ENCODE measurements at places on chromosomes 4 and X.

DNA sequence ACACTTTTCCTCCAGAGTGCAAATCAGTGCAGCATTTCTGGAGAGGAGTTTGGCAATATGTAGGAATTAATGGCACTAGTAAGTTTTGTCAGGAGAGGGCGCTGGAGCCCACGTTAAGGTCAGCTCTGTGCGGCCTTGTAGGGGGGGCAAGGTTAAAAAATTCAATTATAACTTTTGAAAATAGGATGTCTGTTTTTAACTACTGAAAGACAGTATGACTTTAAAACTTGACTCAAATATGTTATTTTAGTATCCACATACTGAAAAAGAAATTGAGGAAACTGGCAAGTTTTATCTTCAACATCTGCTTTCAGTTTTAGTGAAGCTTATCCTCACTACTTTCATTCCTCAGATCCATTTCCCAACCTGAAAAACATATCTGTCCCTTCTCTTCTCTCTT, 30.9 kb upstream of the HSD17B13 start:
- DNase-seq = no peak

DNA sequence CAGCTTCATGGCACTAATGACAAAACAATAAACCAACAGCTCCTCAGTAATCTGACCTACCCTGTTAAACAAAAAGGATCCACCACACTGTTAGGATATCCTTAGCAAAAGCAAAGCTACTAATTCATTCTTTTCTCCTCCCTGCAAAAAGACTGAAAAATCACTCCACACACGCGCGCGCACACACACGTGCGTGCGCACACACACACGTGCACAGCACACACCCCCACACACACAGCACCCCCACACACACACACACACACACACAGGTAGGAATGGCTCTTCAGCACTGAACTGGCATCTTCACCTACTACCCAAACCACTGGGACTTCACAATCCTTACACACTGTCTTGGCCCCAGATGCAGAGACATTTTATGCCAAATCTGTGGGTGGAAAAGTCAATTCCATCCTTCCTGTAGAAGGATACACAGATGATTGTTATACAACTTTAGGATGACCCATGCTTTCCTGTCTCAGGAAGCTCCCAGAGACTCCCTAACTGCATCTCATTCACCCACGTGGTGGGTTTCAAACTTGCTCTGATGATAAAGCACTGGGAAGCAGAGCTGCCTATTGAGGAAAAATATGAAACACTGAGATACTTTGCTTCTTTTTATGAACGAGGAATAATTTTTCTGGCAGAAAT, 102.5 kb downstream of the TSPAN5 start:
- DNase-seq = no peak

- no peak for DNase-seq
Observed at GRCh38 chr4:56115898-56116297, 167.2 kb downstream of the CEP135 start.

- no peak for DNase-seq
Observed at GRCh38 chr4:185229021-185229818, 19.8 kb downstream of the SNX25 start.

GRCh38 chr4:167100120-167100519, 134.2 kb downstream of the SPOCK3 start:
- no peak for DNase-seq

GRCh38 chrX:30821116-30821515, 67.9 kb downstream of the TAB3 start:
- no peak for DNase-seq

GRCh38 chrX:122880952-122881351, 303.1 kb upstream of the GRIA3 start:
- no peak for DNase-seq

DNA sequence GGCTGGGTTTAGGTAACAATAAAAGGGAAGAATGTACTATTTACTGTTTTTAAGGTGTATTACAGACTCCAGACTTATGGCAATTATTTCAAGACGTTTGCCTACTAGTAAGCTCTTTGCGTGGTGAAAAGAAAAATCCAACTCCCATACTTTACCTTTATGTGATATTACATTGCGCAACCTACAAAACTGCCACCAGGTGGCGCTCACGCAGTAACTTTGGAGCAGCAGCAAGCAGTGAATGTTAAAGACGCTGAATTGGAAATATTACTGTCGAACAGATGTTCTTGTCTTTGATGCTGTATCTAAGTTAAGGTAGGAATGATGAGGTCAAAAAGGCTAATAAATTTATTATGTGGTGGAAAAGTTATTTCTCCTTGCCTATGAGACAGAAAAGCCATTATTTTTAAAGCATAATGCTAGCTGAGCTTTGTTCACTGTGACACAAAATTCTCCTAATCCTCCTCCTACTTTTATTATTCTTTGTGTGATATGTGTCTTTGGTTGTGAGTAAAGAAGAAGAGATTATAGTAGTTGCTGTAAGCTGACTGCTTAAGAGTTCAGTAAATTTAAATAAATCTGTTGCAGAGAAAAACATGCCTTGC, 1099.8 kb upstream of the TENM3 start:
- peak; percentile 1 for DNase-seq

DNA sequence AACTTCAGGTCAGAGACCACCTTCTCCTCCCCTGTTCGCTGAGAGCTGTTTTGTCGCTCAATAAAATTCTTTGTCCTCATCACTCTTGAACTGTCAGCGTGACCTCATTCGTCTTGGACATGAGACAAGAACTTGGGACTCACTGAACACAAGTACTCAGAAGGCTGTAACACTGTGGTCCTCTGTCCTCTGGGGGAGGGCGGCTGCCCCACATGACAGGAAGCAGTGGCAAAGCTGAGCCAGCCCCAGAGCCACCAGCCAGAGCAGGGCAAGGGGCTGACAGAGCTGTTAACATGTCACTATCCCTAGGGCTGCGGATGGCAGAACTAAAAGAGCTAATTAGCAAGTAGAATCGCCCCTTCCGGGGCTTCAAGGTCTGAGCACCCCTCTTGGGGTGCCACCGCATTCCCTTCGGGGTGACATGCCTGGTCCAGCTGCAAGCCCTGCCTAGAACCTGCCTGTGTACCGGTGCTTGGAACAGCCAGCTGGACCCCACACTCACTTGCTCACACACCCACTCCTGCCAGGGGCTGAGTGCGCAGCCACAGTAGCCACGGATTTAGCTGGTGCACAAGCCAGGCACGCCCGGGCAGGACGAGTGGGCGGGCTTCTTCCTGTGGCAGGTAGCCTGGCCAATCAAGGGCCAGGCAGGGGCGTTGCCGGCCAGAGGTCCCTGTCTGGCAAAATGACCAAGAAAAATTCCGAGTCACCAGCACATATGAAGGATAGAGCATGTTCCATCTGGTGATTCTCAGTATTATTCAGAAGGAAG, 648.6 kb upstream of the AGA start:
- DNase-seq = no peak

- no peak for DNase-seq
Observed at GRCh38 chrX:20523626-20524312, 257.1 kb upstream of the RPS6KA3 start.

- no peak for DNase-seq
Observed at GRCh38 chr4:143489106-143489505, 24.4 kb upstream of the SMARCA5 start.

DNA sequence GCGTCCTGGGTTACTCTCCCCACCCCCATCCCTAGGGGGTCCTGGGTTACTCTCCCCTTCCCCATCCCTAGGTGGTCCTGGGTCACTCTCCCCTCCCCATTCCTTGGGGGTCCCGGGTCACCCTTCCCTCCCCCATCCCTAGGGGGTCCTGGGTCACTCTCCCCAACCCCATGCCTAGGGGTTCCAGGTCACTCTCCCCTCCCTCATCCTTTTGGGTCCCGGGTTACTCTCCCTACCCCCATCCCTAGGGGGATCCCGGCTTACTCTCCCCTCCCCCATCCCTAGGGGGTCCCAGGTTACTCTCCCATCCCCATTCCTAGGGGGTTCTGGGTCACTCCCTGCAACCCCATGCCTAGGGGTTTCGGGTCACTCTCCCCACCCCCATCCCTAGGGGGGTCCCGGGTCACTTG, 1.5 kb downstream of the ASMTL start:
- no peak for DNase-seq

GRCh38 chr4:6435010-6435409, 37.4 kb downstream of the PPP2R2C start:
- no peak for DNase-seq

- no peak for DNase-seq
Observed at GRCh38 chrX:97531825-97532224, 648.1 kb downstream of the RPA4 start.

DNA sequence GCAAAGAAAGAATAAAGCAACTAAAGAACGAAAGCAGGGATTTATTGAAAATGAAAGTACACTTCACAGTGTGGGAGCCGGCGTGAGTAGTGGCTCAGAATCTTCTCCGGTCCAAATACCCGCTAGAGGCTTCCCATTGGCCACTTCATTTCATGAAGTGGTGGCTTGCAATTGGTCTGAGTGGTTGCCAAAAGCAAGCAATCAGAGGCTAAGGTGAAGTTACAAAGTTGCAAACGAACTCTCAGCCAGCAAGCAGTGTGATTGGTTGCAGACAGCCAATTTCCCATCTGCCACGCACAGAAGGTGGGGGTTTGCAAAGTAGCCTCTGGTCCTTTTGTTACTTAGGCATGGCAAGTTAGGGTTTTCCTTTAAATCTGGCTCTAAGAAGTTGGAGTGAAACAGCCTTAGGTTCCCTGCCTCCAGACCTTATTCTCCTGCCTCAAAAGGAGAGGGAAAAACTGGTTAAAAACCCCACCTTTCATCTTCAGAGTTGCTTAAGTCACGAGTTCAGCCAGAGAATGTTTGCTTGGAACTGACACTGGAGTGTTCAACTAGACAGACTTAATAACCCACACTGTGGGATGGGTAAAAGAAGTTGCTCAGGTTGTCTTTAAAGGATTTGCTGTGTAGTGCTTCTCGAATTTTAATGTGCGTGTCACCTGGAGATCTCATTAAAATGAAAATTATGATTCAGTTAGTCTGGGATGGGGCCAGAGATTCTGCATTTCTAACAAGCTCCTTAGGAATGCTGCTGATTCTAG, 6.9 kb upstream of the CLOCK start:
- DNase-seq = no peak

DNA sequence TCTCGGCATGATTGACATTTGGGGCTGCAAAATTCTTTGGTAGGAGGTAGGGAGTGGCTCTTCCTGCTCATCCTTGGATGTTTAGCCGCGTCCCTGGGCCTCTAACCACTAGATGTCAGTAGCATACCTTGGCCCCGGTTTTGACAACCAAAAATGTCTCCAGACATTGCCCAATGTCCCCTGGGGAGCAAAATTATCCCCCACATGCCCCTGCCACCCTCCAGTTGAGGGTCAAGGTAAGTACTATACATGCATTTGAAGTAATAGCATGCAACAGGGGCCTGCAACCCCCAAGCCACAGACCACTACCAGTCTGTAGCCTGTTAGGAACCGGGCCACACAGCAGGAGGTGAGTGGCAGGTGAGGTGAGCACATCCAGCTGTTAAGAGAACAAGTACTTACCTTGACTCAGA, 17.6 kb upstream of the KIAA1210 start:
- no peak for DNase-seq

GRCh38 chrX:118181030-118181429, 64.4 kb upstream of the KLHL13 start:
- DNase-seq = no peak

- no peak for DNase-seq
Observed at GRCh38 chrX:39809331-39809730, 288.4 kb downstream of the BCOR start.

GRCh38 chrX:56975611-56976010, 19.7 kb downstream of the SPIN3 start:
- no peak for DNase-seq

GRCh38 chrX:55033429-55033828, 2.7 kb upstream of the ALAS2 start:
- DNase-seq = no peak

DNA sequence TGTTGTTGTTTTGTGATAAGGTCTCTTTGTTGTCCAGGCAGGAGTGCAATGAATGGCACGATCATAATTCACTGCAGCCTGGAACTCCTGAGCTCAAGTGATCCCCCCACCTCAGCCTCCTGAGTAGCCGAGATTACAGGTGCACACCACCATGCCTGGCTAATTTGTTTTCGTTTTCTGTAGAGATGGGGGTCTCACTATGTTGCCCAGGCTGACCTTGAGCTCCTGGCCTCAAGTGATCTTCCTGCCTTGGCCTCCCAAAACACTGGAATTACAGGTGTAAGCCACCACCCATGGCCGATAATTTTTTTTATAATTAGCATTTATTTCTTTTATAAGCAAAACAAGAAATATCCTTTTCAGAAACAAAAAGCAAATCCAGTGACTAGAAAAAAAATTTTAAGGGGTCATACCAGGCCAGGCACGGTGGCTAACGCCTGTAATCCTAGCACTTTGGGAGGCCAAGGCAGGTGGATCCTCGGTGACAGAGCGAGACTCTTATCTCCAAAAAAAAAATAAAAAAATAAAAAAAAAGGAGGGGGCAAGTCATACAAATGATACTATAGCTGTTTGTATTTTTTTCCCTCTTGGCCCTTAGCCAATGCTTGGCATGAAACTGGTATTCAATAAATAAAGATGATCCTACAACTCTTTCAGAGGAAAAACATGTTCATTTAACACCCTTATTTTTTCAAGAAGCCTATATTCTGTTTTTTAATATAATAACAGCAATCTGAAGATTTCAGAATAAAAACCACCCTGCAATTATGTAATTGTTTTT, 3.4 kb downstream of the PLAC8 start:
- DNase-seq = no peak

- DNase-seq = no peak
Observed at GRCh38 chr4:53432528-53433424, 55.3 kb downstream of the FIP1L1 start.

GRCh38 chr4:7964459-7964858, 24.8 kb upstream of the AFAP1 start:
- no peak for DNase-seq

DNA sequence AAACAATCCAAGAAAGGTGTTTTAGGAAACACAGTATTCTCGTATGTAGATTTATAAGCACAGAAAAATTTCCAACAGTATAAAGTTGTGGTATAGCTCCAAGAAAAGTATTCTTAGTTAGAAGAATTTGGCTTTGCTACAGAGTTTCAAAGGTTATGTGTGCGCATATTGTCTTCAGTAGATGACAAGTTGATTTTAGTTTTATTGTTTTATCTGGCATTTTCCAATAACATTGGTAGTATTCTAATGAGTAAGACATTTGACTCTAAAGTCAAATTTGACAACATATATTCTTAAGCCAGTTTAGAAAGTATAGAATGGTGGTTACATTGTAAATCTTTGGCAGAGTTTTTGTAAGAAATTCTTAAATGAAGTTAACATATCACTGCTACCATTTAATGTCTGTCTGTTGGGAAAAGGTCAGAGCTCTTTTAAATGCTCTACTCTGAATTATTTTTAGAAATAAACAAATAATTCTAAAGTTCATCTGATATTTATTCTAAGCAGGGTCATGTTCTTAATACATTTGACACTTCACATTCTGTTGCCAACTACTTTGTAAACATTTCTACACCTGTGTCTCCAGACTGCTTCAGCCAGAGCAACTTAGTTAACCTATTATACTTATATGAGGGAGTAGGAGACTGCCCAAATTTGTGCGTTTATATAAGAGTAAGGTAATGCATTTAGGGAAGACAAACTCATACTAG, 30.0 kb downstream of the CLCN3 start:
- no peak for DNase-seq
